ENCODE measurements at places on chromosomes 11 and 22.

- DNase-seq = no peak
- H3K27me3 ChIP-seq = no peaks in the 10 kb centered on the region
- no peaks in the 10 kb centered on the region for H3K4me1 ChIP-seq
- no peaks in the 10 kb centered on the region for H3K36me3 ChIP-seq
- no peak overlapping the region for H3K27ac ChIP-seq
- H3K4me3 ChIP-seq = no peak overlapping the region
Measured at GRCh38 chr22:25566898-25567235, 2.4 kb downstream of the GRK3 start.

DNA sequence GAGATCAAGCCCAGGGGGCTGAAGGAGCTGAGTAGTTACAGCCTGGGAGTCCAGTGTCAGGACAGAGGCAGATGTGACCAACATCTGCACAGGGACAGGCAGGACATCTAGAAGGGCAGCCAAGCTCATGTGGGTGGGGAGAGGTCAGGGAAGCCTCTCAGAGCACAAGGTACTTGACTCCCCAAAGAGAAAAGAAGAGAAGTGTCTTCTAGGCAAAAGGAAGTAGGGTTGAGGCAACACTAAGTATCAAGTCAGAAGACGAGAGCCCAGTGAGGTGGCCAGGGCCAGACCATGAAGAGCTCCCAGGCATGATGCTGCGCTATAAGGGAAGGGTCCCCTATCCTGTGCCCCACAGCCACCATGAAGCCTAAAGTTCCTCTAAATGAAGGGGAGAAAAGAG, 21.5 kb downstream of the RPL27A start:
- H3K36me3 ChIP-seq = peaks cover 37% of the 10 kb centered on the region
- no peaks in the 10 kb centered on the region for H3K27me3 ChIP-seq
- DNase-seq = no peak
- H3K4me3 ChIP-seq = no peak overlapping the region

DNA sequence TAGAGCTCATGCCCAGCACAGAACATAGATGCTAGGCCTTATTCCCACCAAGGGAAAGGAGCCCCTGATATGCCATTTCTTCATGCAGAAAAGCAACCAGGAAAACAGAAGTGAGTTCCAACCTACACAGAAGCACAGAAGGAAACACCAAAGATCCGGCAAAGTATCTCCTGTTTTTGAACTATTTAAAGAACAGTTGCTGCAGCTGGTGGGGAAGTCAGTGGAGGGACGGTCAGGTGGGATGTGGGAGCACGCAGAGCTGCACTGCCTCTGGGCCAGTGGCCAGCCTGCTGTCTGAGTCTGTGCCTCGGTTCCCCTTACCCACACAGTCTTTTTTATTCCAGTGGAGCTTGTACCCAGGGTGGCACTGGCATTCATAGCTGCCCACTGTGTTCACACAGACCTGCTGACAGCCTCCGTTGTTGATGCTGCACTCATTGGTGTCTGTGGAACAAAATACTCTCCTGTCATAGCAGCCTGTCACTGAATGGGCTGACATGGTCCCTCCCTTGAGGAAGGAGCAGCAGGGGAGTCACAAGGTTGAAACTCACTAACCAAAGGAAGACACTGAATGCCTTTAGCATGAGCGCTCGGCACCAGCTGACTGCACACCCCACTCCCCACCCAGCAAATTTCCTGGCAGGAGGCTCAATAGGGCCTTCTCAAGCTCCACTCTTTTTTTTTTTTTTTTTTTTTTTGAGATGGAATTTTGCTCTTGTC, 37.9 kb downstream of the SCUBE2 start:
- no peak overlapping the region for H3K27ac ChIP-seq
- DNase-seq = peak; percentile 19
- no peaks in the 10 kb centered on the region for H3K27me3 ChIP-seq
- H3K4me3 ChIP-seq = no peak overlapping the region
- no peaks in the 10 kb centered on the region for H3K36me3 ChIP-seq

- H3K27ac ChIP-seq = peak overlapping the region; percentile 41
- H3K27me3 ChIP-seq = no peaks in the 10 kb centered on the region
- no peak overlapping the region for H3K4me3 ChIP-seq
- DNase-seq = no peak
- H3K36me3 ChIP-seq = no peaks in the 10 kb centered on the region
Measured at GRCh38 chr11:102289592-102289991, 27.7 kb upstream of the BIRC3 start.

DNA sequence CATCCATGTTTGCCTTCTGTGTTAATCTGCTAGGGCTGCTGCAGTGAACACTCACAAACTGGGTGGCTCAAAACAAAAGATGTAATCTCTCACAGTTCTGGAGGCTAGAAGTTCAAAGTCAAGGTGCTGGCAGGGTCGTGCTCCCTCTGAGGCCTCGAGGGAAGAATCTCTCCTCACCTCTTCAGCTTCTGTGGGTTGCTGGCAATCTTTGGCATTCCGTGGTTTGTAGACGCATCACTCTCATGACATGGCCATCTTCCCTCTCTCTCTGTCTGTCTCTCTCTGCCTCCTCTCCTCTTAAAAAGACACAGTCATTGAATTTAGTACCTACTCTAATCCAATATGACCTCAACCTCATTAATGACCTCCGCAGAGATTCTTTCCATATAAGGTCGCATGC, 78.8 kb downstream of the TSPAN18 start:
- no peaks in the 10 kb centered on the region for H3K27me3 ChIP-seq
- H3K27ac ChIP-seq = no peak overlapping the region
- no peaks in the 10 kb centered on the region for H3K36me3 ChIP-seq
- H3K4me3 ChIP-seq = no peak overlapping the region
- DNase-seq = no peak

DNA sequence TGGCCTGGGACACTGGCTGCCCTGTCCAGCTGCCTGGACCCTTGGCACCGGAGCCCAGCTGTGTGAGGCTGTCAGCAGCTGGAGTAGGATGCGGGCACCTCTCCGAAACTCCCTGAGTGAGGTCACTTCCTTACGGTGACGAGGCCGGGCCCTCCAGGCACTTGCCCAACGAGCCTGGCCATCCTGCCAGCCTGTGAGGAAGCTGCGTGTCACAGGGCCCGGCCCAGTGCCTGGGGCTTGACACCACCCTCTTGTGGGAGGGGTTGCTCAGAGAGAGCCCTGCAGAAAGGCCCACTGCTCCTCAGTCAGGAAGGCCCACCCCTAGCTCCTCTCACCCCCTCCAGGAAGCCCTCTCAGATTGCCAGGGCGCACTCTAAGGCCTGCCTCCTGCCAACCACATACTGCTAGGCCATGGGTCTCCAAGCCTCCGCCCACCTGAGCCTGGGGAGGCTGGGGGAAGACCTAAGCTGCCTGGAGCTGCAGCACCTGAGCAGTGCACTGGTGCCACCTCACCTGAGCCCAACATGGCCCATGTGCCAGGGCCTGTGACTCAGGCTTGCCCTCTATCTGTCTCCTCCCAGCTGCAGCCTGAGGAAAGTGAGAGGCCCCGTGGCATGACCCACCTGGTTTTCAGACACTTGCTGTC, 4.3 kb upstream of the PHLDA2 start:
- peak; percentile 95 for DNase-seq
- peaks cover 25% of the 10 kb centered on the region for H3K4me1 ChIP-seq
- H3K36me3 ChIP-seq = no peaks in the 10 kb centered on the region
- peak overlapping the region; percentile 76 for H3K27ac ChIP-seq

- no peaks in the 10 kb centered on the region for H3K36me3 ChIP-seq
- no peak for DNase-seq
- H3K27me3 ChIP-seq = no peaks in the 10 kb centered on the region
- H3K4me3 ChIP-seq = no peak overlapping the region
- no peak overlapping the region for H3K27ac ChIP-seq
Measured at GRCh38 chr22:39374801-39375200, 24.8 kb upstream of the TAB1 start.

GRCh38 chr22:45511847-45512261, 9.2 kb downstream of the FBLN1 start:
- H3K4me1 ChIP-seq = peaks cover 12% of the 10 kb centered on the region
- no peaks in the 10 kb centered on the region for H3K36me3 ChIP-seq
- H3K27ac ChIP-seq = peak overlapping the region; percentile 68
- no peak overlapping the region for H3K4me3 ChIP-seq
- H3K27me3 ChIP-seq = no peaks in the 10 kb centered on the region
- peak; percentile 87 for DNase-seq

DNA sequence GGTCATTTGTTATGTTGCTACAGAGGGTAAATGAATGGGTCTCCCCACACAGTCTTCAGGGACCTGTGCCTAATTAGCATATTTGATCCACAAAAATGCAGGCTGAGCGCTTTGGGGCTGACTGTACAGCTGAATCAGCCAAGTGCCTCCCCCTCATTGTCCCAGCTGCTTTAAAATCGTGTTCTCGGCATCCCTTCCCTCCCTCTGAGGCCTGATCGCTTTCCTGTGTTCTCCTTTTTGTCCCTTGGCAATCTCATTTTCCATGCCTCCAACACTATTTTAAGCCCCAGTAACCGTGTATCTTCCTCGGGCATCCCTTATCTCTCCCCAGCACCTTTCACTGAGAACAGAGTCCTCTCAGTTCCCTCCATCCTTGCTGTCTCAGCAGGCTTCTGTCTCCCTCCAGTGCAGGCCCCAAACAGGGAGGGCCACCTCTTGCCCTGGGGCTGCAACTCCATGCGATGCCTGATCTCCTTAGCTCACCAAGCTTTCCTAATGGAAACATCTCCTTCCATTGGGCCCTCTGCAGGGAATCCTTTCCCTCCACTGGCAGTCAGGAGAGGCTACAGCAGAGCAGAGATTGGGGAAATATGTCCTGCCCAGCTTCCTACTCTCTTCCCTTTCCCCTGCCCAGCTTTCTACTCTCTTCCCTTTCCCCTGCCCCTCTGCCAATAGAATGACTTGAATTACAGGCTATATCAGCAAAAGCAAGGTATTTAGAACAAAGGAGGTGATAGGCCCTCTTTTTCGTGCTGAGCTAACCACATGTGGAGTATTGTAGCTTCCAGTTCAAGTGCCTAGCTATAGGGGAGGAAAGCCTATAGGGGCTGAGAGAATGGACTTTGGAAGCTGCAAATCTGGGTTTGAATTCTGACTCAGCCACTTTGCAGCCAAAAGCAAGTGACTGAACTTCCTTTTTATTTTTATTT, 13.8 kb downstream of the UQCR10 start:
- H3K27me3 ChIP-seq = no peaks in the 10 kb centered on the region
- no peak for DNase-seq
- peak overlapping the region; percentile 31 for H3K27ac ChIP-seq
- H3K4me3 ChIP-seq = no peak overlapping the region

GRCh38 chr11:76736266-76736665, 46.9 kb upstream of the TSKU start:
- no peaks in the 10 kb centered on the region for H3K27me3 ChIP-seq
- H3K27ac ChIP-seq = no peak overlapping the region
- H3K4me1 ChIP-seq = no peaks in the 10 kb centered on the region
- H3K36me3 ChIP-seq = no peaks in the 10 kb centered on the region
- no peak for DNase-seq

DNA sequence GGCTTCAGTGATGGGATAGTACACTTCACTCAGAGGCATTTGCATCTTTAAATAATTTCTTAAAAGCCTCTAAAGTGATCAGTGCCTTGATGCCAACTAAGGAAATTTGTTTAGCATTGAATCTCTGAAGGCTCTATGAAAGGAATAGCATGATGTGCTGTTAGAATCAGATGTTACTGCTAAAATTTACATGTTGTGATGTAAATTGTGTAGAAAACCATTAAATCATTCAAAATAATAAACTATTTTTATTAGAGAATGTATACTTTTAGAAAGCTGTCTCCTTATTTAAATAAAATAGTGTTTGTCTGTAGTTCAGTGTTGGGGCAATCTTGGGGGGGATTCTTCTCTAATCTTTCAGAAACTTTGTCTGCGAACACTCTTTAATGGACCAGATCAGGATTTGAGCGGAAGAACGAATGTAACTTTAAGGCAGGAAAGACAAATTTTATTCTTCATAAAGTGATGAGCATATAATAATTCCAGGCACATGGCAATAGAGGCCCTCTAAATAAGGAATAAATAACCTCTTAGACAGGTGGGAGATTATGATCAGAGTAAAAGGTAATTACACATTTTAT, 4.6 kb downstream of the MALAT1 start:
- peaks cover 67% of the 10 kb centered on the region for H3K36me3 ChIP-seq
- no peak for DNase-seq
- peak overlapping the region; percentile 95 for H3K27ac ChIP-seq
- no peaks in the 10 kb centered on the region for H3K27me3 ChIP-seq
- peaks cover 19% of the 10 kb centered on the region for H3K4me1 ChIP-seq
- H3K4me3 ChIP-seq = peak overlapping the region; percentile 67

- H3K4me3 ChIP-seq = no peak overlapping the region
- peaks cover 66% of the 10 kb centered on the region for H3K36me3 ChIP-seq
- H3K27me3 ChIP-seq = no peaks in the 10 kb centered on the region
- no peak overlapping the region for H3K27ac ChIP-seq
- DNase-seq = no peak
Measured at GRCh38 chr11:70167723-70168404, 35.2 kb upstream of the FADD start.

DNA sequence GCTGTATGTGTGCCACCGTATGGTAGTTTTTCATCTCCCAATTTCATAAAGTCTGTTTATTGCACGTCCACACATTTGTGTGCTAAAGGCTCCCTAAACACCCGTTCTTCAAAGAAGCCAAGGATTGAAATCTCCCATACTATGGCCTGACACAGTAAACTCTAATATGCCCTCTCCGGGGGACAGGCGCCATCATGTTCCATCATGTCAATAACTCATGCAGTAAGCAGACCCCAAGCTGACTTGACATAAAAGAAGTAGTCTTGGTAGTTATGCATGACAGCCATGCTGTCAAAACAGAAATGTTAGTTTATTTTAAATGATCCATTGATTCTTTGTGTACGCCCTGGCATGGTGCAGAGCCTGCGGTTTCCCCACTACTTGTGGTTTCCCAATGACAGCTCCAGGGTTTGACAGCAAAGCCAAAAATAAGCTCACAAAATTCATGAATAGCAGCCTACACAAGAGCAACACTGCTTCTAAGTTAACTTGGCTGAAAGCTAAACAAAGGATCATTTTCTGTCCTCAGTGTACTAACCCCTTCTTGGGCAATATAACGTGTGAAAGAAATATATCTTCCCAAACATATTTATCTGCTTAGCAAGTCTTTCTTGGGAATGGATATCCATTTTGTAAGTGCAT, 56.5 kb upstream of the CABP7 start:
- DNase-seq = no peak
- no peak overlapping the region for H3K4me3 ChIP-seq
- no peak overlapping the region for H3K27ac ChIP-seq
- H3K27me3 ChIP-seq = no peaks in the 10 kb centered on the region
- H3K36me3 ChIP-seq = peaks cover 22% of the 10 kb centered on the region

GRCh38 chr11:65997286-65997685, 4.7 kb downstream of the EIF1AD start:
- peaks cover 12% of the 10 kb centered on the region for H3K4me1 ChIP-seq
- H3K27me3 ChIP-seq = no peaks in the 10 kb centered on the region
- no peak overlapping the region for H3K4me3 ChIP-seq
- H3K27ac ChIP-seq = no peak overlapping the region
- peaks cover 30% of the 10 kb centered on the region for H3K36me3 ChIP-seq
- no peak for DNase-seq

All from ascending aorta (tissue), 2 donors.